ENCODE measurements at places on chromosomes 16 and 17.

DNA sequence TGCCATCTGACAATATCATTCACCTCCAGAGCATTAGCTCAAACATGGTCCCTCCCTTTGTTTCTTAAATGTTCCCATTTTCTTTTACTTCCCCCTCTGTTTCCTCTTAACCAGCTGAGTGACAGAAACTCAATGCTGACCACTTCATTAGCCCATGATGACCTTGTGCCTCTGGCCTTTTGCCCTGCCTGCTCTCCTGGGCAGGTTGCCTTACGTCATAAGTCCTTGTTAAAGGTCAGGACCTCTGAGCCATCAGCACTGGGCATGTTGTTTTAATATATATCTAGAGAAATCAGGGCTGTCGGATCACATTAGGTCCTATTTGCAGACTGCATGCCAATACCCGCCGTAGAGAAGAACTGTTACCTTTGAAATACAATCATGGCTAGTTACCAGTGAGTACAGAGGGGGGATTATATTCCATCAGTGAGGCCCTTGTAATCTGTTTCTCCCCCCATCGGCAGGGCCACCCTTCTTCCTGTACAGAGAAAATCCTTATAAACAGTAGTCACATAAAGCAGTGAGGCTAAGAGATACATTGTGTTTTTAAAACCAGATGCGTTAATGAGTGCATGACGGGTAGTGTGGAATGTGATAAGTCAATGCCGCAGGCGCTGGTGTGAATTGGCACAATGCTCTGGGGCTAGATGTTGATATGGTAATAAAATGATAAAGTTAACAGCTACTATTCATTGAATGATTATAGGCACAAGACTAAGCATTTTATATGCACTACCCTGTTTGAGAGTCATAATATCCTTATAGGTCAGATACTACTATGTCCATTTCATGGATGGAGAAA is 94.3 kb upstream of the ZFHX3 start:
- no peak for DNase-seq

GRCh38 chr16:84569382-84569987 is 48.4 kb downstream of the COTL1 start:
- DNase-seq: peak; percentile 40

- DNase-seq: no peak
Measured at GRCh38 chr16:57723170-57723569, 12.4 kb upstream of the KATNB1 start.

DNA sequence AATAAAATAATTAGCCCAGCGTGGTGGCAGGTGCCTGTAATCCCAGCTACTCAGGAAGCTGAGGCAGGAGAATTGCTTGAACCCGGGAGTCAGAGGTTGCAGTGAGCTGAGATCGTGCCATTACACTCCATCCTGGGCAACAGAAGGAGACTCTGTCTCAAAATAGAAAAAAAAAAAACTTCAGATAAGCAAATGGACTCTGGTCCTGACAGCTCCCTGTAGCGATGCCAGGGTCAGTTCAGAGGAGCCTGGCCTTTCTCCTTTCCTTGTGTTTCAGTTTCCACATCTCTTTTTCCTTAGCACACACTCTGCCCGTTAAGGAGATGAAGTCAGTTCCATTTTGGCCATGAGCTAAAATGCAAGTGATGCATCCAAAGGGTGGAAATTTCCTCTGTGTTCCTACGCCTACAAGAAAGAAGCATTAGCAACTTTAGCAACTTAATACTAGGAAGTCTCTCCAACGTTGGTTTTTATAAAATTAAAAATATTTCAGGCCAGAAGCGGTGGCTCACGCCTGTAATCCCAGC is 11.6 kb upstream of the GRB2 start:
- DNase-seq: no peak

- no peak for DNase-seq
Measured at GRCh38 chr17:69949973-69950695, 124.9 kb upstream of the KCNJ16 start.

DNA sequence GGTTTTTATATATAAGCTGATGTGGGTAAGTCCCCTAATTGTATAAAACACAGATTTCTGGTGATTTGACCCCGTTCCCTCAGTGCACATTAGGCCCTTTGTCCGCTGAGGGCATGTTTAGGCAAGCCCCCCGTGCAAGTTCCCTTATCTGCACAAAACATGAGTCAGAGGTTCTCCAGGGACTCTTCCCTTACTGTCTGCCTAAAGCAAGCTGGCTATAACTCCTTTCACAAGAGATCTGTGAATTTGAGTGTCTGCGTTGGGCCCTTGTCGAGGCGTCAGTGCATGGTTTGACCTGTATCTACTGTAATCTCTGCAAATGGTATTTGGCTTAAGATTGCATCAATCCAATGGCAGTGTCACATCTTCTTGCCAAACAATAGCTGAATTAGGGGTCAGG is 712.8 kb downstream of the CDH8 start:
- DNase-seq: no peak

- no peak for DNase-seq
Measured at GRCh38 chr17:3838206-3838605, 7.8 kb downstream of the NCBP3 start.

GRCh38 chr16:29029168-29029994 is 44.5 kb downstream of the LAT start:
- peak; percentile 38 for DNase-seq

DNA sequence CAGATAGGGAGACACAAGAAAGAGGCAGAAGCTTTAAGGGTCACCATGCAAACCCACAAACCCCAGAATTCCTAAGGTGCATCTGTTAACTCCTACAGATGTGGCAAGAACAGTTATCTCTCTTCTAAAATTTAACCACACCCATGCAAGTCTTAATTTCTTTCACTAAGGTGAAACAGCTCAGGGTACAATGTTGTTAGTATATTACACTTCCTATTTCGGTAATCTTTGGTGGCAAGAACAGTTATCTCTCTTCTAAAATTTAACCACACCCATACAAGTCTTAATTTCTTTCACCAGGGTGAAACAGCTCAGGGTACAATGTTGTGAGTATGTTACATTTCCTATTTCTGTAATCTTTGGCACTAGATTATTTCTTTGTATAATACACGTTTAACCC is 6.6 kb downstream of the CCL23 start:
- no peak for DNase-seq

GRCh38 chr16:67928561-67929364 is 2.9 kb downstream of the CTRL start:
- peak; percentile 80 for DNase-seq

GRCh38 chr16:12084436-12084835 is 107.9 kb downstream of the SNX29 start:
- no peak for DNase-seq

DNA sequence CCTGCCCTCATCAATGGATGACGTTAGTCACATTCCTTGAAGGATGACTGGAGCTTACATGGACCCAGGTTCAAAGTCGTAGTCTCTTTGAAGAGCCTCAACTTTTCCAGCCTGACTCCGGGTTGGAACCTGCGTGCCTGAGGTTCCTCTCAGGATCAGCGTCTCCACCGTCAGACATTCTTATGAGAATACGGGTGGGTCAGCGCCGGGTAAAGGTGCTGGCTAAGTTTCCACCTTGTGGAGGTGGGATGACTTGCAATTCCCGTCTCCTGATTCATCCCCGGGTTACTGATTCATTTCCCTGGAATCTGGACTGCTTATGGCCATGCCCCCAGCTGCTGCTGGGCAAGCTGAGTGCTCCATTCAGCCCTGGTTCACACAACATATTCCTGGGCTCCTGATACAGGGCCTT is 38.9 kb upstream of the CMIP start:
- DNase-seq: no peak

DNA sequence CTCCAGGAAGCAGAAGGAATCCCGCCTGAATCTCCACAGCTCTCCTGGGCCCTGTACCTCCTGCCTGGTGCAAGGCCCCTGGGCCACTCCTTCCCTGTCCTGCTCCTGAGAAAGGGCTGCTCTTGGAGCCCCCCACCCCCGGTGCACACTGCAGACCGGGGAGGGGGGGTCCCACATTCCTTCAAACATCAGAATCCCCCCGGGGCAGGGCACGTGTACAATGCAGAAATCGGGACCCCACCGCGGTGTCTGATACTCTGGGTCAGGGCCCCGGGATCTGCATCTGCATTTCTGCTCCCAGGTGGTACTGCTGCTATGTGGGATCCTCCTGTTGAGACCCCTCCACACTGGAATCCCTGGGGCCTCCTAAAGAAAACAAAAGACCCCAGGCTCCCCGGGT is 99.5 kb upstream of the GSE1 start:
- no peak for DNase-seq

DNA sequence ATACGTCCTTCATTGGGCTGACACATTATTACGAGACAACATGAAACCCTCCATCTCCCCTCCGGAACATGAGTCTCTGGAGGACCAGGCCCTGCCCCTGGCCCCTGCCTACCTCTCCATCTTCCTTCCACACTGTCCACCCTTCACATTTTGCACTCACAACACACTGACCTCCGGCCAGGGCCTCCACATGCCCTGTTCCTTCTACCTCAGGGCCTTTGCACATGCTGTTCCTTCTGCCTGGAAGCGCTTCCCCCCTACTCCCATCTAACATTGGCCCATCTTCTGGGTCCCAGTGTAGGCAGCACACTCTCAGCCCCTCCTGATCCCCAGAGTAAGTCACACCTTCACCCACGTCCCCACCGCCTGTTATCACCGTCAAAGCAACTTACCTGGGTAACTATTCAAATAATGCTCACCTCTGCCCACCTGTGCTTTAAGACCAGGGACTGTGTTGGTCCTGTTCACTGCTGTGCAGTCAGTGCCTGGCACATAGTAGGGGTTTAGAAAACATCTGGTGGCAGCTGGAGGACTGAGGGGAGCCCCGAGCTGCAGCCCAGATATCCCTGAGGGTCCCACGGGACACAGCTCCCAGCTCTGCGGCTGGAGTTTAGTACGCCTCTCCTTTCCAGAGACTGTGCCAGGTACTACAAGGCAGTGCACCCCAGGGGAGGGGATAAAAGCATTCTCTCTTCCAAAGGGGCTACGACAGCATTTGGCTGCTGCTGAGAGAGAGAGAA is 27.2 kb downstream of the RPH3AL start:
- no peak for DNase-seq

DNA sequence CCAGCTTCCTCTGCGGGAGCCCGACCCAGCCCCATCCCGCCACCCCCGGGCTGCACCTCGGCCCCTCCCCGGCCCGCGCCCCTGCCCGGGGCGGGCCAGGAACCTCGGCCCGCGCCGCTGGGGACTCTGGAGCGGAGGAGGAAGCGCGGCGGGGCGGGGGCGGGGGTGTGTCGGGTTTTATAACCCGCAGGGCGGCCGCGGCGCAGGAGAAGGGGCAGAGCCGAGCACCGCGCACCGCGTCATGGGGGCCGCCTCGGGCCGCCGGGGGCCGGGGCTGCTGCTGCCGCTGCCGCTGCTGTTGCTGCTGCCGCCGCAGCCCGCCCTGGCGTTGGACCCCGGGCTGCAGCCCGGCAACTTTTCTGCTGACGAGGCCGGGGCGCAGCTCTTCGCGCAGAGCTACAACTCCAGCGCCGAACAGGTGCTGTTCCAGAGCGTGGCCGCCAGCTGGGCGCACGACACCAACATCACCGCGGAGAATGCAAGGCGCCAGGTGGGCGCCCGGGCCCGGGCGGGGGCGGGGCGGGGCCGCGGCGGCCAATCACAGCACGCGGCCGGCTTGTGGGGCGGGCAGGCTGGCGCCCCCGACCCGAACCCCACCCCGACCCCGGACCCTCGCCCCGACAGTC is at the start of gene ACE:
TSS of gene ACE (plus strand) at position 208 of the 626 bp plus-strand sequence. CDS start at position 242, 34 bp downstream.
- DNase-seq: no peak

- no peak for DNase-seq
Measured at GRCh38 chr16:80896776-80897175, 92.4 kb upstream of the CDYL2 start.

Measured in Kasumi-1 (cell line).